Lung (tissue), 17 donors: ENCODE measurements at places on chromosomes 12 and 14. TPM values are rescaled to one million over a fixed set of nuclear protein-coding genes. Genes with fewer than 3 reads are reported as not detected.

The VSIG10 gene
- 11.0 TPM for polyA plus RNA-seq

The CYP27B1 gene
- polyA plus RNA-seq = 1.7 TPM

The DNAJC22 gene
- polyA plus RNA-seq = 0.24 TPM

The EXOC3L4 gene
- polyA plus RNA-seq = 3.0 TPM

The ANO2 gene
- polyA plus RNA-seq = 6.4 TPM

The PMEL gene
- polyA plus RNA-seq = 1.0 TPM

The PPP4R4 gene
- polyA plus RNA-seq = 2.3 TPM

The DEGS2 gene
- polyA plus RNA-seq = 3.6 TPM

The DPPA3 gene
- polyA plus RNA-seq = not detected

The ACSS3 gene
- polyA plus RNA-seq = 5.3 TPM

The GYS2 gene
- 0.10 TPM for polyA plus RNA-seq

The CTSG gene
- polyA plus RNA-seq = 0.65 TPM

The SLC6A15 gene
- polyA plus RNA-seq = 0.02 TPM

The WBP11 gene
- 14.8 TPM for polyA plus RNA-seq
